ENCODE measurements at places on chromosomes 2 and 18.

- DNase-seq = no peak
Measured at GRCh38 chr2:145344076-145344724, 824.3 kb upstream of the ZEB2 start.

DNA sequence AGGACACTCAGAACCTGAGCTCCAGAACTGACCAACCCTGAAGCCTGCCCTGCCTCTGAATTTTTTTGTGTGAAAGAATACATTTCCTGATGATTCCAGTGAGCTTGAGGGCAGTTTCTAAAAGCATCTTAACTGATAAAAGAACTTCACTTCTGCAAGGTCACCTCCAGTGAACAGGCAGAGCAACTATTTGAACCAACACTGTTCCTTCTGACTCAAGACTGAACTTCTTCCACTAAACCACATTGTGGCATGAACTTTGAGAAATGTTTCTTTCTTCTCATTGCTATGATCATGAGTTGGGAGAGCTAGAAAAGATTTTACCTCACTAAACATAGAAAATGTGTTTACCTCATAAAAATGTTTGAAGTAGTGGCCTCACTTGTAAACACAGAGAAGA lies 83.8 kb upstream of the SERTAD2 start:
- peak; percentile 28 for DNase-seq

DNA sequence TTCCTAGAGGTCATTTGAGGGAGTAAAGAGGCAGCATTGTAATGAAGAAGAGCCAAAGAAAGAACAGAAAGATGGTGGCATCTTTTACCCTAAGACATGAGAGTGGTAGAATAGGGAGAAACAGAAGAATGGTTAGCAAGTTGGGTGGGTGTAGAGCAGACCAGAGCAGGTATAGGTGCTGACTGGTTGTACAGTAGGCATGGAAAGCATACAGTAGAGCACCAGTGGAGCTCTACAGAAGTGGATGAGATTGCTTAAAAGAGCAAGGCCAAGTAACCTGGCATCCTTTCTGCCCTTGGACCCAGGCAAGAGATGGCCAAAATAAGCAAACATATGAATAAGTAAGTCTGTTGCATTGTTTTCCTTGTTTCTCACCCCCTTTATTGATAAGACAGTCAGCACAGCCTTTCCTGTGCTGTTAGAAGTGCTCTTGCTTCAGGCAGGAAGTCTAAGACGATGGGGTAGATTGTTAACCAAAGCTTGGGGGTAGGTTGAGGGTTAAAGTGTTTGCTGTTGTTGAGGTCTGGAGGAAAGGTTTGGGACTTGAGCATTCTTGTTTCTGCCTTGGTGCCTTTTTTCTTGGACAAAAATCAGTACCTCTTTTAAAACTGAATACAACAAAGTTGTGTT lies 76.9 kb downstream of the DIS3L2 start:
- DNase-seq = no peak

DNA sequence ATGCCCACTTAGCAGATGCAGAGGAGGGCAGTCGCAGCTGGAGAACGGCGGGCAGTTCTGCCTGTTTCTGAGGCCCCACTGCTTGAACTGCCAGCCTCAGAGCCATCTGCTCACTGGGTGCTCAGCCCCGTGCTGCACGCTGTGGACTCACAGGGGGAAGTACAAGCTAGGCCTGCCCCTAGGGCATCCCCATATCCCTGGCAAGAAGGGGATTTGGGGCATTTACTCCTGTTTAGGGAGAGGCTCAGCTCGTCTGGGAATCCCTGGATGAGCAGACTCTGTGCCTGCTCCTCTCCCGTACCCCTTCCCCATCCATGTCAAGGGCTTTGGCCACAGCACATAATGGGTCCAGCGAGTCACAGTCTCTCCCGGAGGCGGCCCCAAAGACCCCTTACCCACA lies 169.8 kb upstream of the PKDCC start:
- DNase-seq = no peak

DNA sequence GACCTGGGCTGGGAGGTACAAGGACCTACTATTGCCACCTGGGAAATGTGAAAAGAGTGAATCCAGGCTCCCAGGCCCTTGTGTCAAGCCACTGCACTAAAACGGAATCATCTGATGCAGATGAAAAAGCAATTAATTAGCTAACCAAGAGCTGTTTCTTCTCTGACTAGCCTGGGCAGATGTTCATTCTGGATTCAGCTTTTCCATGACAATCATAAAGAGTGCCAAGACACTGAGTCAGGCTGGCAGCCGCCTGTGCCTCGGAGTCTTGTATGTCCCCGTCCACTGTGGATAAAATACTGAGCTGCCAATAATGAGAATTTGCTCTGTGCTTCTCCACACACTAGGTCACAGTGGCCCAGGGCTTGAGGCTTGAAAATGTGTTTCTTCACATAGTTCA lies 21.7 kb upstream of the LCLAT1 start:
- DNase-seq = no peak

- DNase-seq = no peak
Measured at GRCh38 chr2:216535454-216535995, 36.9 kb downstream of the RPL37A start.

DNA sequence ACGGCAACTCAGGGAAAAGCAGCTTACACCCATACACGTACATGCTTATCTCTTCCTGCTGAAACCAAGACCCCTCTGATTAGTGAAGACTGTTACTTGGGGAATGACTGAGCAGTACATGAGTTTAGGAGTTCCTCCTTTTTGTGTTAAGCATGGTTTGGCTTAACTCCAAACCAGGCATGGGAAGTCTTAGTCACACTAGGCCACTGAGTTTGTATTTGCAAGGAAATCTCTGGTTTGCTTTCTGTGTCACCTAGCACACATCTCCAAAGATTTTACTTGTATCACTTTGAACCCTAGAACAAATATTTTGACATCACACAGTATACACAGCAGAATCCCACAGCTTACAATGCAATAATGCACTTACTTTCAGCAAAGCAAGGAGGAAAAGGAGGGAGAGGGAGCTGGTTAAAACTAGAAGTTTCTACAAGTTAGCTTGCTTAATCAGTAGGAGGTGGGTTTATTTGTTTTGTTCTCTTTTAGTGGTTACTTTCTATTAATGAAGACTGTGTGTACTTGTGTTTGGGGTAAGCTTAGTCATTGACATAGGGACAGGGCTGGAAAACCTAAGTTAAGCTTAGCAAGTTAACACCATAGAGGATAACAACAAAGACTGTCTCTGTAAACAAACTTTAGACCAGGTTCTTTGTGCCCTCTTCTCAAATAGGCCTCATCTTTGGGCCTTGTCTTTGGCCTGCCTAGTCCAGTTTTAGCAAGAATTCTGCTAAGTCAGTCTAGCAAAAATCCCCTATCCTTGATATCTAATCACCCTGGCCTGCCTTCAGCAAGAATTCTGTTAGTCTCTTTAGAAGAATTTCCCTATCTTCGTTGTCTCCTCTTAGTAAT lies 219.4 kb downstream of the MREG start:
- peak; percentile 46 for DNase-seq

DNA sequence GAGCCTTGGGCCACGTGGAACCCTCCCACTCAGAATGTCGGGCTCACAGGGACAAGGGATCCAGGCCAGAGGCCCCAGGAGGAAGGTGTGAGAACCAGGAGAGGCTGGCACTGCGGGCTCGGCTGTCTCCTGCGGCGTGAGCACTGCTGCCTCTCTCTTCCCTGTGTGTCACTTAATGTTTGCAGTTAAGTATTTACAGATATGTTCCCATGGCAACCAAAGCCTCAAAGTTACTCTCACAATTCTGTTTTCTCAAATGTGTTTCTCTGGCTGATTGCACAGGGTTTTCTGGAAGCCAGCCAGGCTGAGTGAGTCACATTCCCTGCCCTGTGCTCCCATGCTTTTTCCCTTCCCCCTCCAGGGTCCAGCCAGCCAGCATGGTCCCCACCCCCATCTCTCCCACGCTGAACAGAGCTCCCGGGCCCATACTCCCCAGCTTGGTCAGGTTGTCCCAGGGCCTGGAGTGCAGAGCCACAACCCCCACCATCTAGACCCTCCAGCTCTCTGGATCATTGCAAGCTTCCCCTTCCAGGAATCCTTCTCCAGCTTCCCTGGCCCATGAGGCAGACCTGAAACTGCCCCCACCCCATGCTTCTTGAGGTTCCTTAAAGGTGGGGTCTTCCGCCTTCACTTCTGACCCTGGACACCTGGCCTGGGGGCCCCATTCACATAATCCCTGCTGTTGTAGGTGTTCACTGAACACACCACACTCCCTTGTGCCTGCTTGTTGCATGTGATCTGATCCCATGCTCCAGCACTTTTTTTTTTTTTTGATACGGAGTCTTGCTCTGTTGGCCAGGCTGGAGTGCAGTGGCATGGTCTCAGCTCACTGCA lies 265.9 kb downstream of the CELF4 start:
- DNase-seq = no peak

GRCh38 chr18:7844017-7844416 lies 276.9 kb downstream of the PTPRM start:
- DNase-seq = no peak

DNA sequence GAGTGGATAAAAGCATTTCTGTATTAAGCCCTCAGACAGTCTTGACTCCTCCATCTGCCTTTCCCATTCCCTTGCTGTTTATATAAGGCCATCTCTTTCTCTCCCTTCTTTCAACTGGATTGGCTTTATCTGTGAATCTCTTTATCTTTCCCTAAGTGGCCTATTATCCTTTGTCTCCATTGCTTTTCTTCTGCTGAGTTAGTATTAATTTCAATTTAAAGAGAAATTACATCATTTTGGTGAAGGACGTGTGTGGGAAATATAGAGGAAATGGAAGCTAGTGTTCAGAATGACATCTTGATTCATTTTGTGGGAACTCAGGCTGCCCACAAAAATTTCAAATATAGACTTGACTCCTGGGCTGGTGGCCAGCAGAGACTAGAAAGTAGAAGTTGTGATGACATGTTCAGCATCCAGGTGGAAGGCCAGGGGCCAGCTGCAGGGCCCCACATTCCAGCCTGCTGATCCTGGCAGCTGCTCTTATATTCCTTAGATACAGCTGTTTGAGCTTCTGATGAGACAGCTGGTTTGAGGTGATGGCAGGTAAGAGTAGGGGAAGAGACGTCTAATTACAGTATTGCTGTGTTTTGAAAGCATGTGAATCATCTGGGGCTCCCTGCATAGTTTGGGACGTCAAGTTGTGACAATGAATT lies 52.3 kb downstream of the DIS3L2 start:
- DNase-seq = peak; percentile 29

DNA sequence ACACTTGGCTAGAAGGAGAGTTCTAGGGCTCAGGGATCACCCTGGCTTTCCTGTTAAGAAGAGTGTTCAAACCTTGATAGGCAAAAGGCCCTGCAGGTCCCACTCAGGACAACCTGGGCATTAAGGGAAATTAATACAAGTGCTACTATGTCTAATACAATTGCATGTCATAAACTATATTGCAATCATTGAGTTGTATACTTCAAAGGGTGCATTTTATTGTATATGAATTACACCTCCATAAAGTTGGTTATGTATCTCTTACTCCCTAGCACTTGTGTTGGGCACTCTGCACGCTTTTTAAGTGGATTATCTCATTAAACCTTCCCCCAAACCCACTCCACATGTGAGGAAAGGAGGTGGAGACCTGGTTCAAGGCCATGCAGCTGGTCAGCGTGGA lies 172.1 kb upstream of the GLI2 start:
- no peak for DNase-seq

GRCh38 chr2:151908204-151908882 lies 80.1 kb upstream of the ARL5A start:
- DNase-seq = no peak

DNA sequence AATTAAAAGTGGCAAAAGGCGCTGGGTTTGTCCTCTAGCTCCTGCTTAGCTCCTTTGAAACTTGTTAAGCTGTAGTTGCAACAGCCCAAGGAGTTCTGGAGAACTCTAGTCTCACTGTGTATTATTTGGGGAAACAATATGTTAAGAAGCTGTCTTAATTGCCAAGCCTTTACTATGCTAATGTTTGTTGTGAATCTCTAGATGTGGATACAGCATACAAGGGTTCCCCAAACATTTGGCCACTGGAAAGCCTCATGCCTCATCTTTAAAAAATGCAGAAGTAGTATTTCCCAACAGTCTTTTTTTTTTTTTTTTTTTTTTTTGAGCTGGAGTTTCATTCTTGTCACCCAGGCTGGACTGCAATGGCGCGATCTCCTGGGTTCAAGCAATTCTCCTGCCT lies 236.7 kb downstream of the PRKCE start:
- DNase-seq = no peak

- peak; percentile 62 for DNase-seq
Measured at GRCh38 chr2:39437522-39438296, 624 bp upstream of the MAP4K3 start.

DNA sequence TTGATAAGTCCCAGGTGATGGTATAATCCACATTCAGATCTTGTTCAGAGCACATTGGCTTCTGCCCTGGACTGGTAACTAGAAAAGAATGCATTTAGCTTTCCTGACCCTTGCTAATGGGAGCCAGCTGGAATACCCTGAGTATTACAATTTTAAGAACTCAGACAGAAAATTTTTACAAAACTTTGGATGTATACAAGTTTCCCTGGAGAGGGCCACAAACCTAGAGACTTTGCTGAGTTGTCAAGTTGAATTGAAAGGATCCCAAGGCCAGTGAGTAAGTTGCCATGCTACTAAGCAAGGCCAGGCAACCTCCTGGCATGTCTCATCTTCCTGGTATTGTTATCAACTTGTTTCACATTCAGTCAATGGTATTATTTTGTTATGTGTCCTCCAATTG lies 20.0 kb upstream of the NABP1 start:
- DNase-seq = no peak

GRCh38 chr2:236008006-236008405 lies 160.2 kb downstream of the GBX2 start:
- DNase-seq = no peak

DNA sequence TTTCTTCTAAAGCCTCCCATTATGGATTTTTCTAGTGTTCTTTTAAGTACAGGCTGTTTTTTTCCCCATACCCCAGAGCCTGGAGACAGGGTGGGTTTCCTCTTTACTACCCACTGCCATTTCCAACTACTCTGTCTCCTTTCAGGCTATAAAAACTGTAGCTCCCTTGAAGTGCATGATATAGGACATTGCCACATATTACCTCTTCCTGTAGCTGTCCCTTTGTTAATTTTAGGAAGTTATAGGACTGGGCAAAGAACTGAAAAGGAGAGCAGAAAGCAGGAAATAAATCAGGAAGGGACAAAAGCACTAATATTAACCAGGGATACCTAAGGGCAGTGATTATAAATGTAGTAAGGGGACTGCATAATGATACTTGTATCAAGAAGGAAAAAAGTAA lies 54.1 kb downstream of the VIL1 start:
- DNase-seq = no peak

DNA sequence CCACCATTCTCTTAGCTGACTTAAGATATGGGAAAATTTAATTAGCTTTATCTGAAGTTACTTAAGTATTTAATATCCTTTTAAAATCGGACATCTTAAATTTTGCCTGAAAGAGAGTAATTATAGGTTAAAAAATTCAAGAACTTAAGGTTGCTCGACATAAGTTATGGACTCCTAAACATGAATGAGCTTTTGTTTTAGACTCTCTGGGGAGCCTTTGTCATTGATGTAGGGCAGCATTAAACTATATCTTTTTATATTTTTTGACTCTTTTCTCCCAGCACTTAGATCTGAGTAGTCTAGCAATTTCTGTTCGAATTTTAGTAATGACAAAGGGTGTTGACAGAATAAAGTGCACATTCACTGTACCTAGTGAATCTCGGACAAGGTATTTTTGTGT lies 4.7 kb downstream of the PHLPP1 start:
- DNase-seq = no peak

Data from activated T-cell treated with anti-CD3 and anti-CD28 coated beads, Interleukin-2, amount 50 U/mL, for 48 hours (primary cell).